ENCODE measurements at places on chromosomes 6 and 20.

DNA sequence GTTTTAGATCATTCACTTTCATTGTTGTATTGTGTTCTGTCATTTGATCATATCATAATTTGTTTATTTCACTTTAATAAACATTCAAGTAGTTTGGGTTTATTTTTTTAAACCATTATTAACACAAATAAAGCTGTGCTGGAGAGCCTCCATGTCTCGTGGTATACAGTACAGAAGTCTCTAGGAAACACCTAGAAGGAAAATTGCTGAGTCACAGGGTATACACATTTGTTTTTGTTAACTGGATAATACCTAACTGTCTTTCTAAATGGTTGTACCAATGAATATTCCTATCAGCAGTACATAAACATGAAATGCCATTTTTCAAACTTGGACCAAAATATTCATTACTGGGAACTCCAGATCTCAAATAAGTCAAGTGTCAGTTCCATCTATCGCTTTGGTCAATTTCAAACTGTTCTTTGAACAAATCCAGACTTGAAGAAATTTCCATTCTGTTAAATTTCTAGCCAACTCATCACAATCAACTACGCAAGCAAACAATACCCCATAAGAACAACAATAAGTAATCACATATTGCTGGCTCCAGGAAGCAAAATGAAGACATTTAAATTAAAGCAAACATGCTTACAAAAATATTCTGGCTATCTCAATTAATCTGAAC, 138.1 kb downstream of the ATXN1 start:
- no peak for DNase-seq

GRCh38 chr6:78810698-78811097, 56.7 kb upstream of the IRAK1BP1 start:
- DNase-seq, result no peak

DNA sequence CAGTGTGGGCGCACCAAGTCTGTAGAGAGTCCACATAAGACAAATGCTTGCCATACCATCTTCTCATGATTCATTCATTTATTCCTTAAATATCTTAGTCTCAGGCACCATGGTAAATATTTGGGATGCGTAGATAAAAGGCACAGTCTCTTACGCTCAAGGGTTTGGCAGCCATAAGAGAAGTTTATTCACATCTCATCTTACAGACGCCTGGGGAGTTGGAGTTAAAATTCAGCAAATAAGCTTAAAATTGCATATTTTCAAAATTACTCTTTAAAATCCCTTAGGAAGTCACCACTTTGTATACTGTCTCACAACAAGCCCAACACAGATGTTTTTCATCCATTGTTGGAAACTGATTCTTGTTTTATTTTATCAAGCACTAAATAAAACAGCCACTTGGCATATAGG, 363.3 kb downstream of the KIF16B start:
- DNase-seq, result no peak

DNA sequence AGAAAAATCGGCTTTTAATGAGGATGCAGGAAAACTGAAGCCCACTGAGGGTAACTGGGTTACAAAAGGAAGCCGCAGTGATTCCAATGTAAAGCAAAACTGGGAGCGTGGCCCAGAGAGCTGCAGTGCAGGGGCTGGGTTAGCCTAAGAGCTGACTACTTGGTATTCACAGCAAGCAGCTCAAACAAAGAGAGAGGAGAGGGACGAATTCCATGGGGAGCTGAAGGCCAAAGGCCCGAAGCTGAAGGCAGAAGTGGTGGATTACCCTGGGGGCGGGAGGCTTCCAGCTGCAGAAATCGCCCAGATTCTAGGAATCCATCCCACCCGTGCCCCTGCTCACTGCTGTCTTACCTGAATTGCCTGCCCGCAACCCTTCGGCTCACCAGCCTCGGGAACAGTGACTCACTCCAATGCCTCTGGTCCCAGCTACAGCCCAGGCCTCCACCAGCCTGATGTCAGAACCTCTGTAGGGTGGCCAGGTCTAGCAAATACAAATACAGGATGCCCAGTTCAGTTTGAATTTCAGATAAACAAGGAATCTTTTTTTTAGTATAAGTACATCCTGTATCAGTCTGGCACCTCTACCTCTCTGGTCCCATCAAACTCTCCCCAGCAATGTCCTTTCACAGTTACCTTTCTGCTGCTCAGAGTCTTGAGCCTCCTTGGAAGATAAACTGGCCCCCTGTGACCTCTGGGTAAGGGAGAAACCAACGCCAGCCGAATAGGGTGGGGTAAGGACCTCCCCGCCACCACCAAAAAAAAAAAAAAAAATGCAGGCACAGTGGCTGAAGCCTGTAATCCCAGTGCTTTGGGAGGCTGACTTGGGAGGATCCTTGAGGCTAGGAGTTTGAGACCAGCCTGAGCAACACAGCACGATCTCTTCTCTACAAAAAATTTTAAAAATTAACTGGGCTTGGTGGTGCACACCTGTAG, 14.6 kb upstream of the ZMYND8 start:
- DNase-seq, result no peak

DNA sequence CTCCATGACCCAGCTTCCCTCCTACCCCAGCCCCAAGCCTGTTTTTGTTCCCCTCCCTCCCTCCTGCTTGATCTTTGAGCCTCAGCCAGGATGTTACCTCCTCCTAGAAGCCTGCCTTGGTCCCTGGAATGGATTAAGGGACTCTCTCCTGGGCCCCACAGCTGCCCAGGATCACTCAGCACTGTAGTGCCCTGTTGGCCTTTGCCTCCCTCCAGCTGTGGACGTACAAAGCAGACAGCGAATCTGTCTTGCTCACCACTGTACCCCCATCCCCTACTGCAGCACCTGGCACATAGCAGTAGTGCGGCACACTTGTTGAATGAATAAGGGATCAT, 11.8 kb upstream of the FAM110A start:
- DNase-seq, result no peak

- DNase-seq, result no peak
Observed at GRCh38 chr20:50226093-50226974, 35.7 kb downstream of the CEBPB start.

DNA sequence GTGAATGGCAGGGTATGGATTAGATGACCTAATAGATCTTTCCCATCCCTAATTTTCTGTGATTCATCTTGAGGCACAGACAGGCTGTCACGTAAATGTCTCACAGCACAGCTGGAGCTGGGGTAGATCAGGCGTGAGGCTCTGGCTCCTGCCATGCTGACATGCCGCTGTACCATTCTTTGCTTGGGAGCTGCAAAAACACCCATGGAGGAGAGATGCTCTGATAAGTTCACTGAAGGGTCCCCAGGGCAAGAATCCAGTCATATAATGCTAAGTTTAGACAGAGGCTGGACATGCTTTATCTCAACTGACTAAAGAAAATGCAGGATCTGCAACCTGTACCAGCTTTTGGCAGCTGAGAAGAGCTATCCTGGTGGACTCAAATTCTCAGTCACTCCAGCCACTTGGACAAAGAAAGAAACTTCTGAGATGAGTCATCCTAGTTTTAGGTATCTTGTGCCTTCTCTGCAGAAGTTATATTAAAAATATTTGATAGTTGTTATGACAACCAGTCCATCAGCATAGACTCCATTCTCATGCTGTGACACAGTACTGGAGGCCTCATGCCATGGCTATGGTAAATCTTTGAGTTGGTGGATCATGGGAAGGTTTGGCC, 185.1 kb upstream of the RAB32 start:
- no peak for DNase-seq

- no peak for DNase-seq
Observed at GRCh38 chr6:26185004-26185403, 97.8 kb downstream of the HFE start.

DNA sequence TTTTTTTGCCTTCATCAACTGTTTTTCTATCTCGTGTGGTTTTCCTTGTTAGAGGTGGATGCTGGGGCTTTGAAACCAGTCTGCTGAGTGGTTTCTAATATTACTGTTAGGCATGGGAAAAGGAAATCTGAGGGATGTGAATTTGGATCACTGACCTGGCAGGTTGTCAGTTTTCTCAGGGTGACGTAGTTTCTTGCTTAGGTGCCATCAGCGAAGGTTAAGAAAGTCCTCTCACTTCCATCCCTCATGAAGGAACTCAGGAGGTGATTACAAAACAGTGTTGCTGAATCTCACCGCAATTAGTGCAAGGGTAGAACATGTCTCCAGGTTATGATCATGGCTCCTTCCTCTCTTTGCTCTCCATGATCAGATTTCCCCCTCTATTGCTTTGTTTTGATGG, 135.9 kb downstream of the SOX4 start:
- DNase-seq, result no peak

- no peak for DNase-seq
Observed at GRCh38 chr6:133242637-133243585, 1.8 kb downstream of the EYA4 start.
